ENCODE measurements at places on chromosomes 4 and X.
A peak's percentile ranks its signal among the peaks of the same experiment; 100 is the strongest.

GRCh38 chr4:77731656-77732055 is 87.5 kb downstream of the CNOT6L start:
- DNase-seq = no peak

DNA sequence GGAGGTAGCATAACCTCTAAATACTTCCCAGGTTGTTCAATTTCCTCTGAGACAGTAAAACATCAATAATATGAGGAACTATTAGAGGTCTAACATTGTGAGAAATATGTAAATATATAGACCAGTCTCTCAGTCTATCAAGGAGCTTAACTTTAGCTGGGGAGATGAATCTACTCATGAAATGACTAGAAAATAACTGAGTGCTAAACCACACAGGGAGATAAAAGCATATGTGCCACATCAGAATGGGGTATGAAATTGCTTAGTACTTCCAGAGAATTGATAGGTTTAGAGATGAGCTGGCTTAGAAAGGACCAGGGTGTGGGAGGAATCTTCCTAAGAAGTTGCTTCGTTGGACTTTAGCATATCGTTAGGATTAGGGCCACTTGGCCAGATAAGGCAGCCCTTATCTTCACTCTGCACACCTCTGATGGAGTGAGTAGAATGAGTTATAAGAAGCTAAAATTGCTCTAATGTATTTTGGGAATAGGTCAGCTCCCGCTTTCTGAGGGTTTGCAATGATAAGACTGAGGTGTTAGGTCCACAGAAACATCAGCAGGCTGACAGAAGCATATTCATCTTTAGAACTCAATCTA is 299.2 kb downstream of the UNC5C start:
- DNase-seq = no peak

- no peak for DNase-seq
These were observed 56.0 kb downstream of the MAD2L1 start for GRCh38 chr4:120010646-120011045.

- DNase-seq = no peak
These were observed 218.2 kb downstream of the BANK1 start for GRCh38 chr4:102008711-102009110.

GRCh38 chr4:83362492-83363329 is 28.1 kb upstream of the HPSE start:
- peak; percentile 36 for DNase-seq

DNA sequence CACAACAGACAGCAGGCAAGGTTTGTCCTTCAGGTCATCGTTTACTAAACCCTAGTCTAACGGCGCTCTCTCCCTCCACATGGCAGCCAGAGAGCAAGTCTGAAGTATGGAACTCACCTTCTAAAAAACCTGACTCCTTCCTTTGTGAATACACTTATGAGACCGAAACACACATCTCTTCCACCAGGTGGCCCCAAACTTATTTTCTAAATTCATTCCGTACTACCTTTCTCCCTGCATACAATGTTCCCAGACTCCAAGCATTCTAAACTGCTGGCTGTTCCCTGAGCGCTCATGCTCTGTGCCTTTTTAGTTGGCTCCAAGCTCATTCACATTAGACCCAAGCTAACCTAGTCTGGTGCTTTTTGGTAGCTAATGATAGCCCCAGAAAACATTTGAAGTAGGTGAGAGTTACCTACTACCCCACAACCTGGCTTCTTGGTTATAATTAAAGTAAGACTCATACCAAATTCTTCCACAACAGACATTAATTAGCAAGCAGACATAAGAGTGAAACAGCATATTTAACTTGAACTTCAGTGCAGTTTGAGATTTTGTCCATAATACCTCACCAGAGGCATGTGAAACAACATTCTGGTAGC is 67.6 kb upstream of the DCLK2 start:
- DNase-seq = peak; percentile 66

DNA sequence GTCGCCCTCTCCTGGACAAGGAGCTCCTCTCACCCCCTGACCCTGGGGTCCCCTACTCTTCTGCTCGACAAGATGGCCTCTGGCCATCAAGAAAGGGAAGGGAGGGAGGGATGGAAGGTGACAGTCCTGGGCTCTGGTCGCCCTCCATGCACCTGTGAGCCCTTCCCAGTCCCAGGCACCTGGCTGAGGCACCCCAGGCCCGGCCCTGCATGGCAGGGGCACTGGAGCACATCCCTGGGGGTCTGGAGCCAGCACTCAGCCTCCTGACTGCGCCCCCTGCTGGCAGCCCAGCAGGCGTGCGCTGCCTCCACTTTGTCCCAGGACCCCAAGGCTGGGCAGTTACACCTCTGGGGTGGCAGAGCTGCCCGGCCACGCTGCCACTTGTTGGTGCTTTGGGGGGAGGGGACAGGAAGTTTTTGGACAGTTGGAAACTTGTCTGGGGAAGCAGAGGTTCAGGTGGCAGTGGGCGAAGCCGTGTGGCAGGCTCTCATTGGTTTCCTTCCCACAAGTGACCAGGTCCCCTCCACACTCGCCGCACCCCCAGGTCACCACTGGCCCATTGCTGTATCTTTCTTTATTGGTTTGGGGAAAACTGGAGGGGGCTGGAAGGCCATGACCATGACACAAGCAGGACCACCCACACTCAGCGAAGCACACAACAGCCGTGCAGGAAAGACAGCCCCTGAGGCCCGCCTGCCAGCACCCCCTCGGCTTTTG is 4.3 kb downstream of the PNCK start:
- DNase-seq = no peak

- no peak for DNase-seq
These were observed 97.4 kb upstream of the MYOZ2 start for GRCh38 chr4:119038116-119038841.

GRCh38 chr4:53378171-53378482 is 686 bp downstream of the FIP1L1 start:
- no peak for DNase-seq

GRCh38 chrX:49230500-49231232 is 2.5 kb downstream of the CACNA1F start:
- no peak for DNase-seq

- no peak for DNase-seq
These were observed 9.0 kb downstream of the EIF1AX start for GRCh38 chrX:20132666-20133065.

GRCh38 chr4:26162101-26162500 is 158.7 kb upstream of the RBPJ start:
- DNase-seq = no peak

DNA sequence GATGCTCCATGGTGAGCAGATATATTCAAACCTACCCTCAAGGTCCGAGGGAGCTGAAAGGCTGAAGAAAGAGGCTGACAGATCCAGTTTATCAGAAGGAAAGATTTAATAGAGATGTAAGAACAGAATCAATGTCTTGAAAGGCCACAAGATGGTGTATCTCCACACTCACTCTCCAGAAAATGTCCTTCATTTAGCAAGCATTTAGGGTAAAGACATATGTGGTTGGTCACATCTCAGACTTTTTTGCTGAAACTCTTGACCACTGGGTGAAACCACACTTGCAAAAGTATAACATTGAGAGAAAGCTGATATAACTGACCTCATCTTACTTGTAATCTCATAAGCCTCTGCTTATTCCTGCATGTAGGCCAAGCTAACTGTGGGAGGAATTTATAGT is 745.8 kb upstream of the GALNTL6 start:
- DNase-seq = peak; percentile 2

All from ACHN (cell line).